ENCODE measurements at places on chromosomes 2 and 18.

- no peak for DNase-seq
Observed at GRCh38 chr2:177812713-177813396, 259.7 kb downstream of the PDE11A start.

- peak; percentile 57 for DNase-seq
Observed at GRCh38 chr2:23541503-23542229, 156.7 kb downstream of the KLHL29 start.

DNA sequence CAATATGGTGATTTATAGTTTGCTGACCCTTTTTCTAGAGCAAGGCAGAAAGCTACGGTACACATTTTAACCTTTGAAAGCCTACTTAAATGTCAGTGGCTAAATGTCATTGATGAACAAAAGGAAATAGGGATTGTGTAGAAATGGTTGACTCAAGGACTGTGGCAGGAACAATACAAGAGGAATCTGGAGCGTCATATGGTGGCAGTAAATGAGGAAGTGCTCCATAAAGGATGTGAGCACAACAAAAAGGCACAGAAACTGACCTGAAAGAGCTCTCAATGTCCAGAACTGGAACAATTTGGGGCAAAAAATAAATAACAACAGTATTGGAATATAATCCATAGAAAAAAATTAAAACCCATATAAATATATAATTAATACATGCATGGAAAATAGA is 443.9 kb upstream of the VRK2 start:
- no peak for DNase-seq

- no peak for DNase-seq
Observed at GRCh38 chr2:140064243-140064642, 1284.1 kb upstream of the NXPH2 start.

DNA sequence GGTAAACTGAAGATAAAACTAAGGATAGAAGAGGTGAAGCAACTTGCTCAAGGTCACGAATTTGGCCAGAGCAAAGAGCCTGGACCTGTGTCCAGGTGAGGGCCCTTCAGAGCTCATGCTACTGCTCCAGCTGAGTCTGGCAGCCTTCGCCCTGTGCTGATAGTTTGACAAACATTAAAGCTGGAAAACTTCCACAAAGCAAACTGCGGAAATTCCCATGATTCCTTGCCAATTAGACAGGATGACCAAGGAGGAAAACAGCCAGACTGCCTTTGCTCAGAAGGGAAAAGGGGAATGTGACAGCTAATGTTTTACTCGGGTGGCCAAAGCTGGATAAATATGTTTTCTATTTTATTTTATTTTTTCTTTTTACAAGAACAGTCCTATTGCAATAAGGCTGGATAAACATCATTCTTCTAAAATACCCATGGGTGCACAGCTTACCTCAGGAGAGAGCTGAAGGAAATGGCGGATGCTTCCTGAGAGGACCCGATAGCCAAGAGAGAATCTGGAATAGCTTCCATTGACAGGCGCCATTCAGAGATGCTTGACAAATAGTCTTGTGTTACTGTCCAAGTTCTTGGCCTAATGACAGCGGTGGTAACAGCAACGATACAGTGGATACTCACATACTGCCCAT is 5.3 kb upstream of the CTAGE1 start:
- DNase-seq, result no peak

Measured in ELF-1 (cell line).